ENCODE measurements at places on chromosomes 3 and 15.

DNA sequence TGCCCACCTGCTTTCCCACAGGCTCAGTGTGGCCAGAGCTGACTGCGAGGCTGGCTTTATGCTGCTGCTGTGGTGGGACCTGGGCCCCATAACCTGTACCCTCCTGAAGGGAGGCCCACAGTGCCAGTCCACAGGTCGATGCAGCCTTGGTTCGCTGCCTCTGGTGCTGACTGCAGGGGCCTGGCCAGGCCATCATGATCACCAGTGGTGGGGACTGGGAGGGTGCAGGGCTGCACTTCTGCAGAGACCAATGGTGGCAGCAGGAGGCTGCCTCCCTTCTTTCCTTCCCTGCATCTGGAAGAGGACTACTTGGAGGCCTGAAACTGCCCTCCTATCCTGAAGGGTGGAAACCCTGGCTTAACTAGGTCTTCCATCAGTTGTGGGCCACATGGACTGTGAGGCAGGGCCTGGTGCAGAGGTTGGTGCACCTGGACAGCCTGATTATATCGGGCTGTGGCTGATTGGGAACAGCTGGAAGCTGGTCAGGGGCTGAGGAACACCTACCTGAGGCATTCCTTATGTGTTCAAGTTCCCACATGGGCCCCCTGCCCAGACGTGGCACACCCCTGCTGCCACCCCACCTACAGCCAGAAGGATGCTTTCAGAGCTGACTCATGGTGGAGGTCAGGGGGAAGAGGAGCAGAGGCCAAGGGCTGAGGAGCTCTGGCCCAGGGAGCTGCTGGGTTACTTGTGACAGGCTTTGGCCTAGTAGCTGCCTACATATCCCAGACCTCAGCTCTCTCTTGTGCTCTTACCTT is 29.8 kb downstream of the POMGNT2 start:
- no peak for DNase-seq

DNA sequence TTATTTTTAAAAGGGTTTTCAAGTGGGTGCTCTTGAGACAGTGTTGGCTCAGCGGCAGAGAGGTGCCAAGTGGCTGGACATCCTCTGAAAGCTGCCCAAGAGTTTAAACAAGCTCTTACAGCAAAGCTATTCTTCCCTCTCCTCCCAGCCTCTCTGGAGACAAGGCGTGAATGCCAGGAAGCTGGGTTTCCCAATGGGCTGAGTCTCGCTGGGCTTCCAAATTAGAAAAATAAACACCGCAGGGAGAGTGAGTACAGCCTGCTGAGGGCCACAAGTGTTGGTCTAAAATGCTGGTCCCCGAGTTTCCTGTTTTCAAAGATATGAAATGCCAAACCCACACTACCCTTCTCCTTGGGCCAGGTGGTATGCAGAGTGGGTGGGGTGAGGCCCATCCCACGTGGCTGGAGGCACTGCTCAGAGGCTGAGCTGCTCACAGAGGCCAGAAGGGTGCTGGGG is 36.4 kb downstream of the ZDHHC3 start:
- DNase-seq: no peak

GRCh38 chr3:128279601-128279880 is 126.3 kb downstream of the EEFSEC start:
- DNase-seq: no peak

GRCh38 chr15:22903961-22904534 is 65.6 kb downstream of the NIPA2 start:
- DNase-seq: no peak

GRCh38 chr3:175591375-175591774 is 732.2 kb downstream of the NAALADL2 start:
- DNase-seq: no peak

DNA sequence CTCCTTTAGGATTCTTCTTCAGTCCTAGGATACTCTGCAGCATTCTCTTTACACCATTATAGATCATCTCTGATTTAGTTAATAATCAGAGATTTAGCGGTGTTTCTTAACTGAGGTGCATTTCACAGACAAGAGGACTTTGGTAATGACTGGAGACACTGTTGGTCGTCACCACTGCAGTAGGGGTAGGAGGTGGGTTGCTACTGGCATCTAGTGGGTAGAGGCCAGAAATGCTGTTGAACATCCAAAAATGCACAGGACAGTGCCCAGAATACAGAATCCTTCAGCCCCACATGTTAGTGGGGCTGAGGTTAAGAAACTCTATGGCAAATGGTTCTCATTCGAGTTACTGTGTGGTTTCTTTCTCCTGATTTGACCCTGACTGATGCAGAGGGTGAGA is 80.4 kb upstream of the LMCD1 start:
- DNase-seq: no peak

DNA sequence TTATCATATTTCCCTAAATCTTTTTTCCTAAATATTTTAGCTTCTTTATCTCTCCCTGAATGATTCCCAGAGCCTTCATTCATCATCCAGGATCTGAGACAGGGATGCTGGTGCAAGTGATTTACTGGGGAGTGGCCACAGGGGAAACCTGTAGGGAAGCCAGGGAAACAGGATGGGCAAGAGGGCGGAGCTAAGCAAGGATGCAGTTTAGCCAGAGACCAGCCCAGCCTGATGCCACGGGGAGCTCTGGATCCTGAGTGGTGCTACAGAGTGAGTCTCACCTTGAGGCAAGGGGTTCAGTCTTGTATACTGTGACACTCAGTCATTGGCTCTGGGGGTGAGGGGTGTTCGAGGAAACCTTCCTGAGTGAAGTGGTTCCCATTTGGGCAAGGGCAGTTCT is 39.7 kb upstream of the LRRFIP2 start:
- DNase-seq: no peak

- DNase-seq: no peak
These were observed 54.8 kb downstream of the CCDC54 start for GRCh38 chr3:107432013-107432515.

- no peak for DNase-seq
These were observed 140.0 kb downstream of the MEIS2 start for GRCh38 chr15:36960179-36960946.

DNA sequence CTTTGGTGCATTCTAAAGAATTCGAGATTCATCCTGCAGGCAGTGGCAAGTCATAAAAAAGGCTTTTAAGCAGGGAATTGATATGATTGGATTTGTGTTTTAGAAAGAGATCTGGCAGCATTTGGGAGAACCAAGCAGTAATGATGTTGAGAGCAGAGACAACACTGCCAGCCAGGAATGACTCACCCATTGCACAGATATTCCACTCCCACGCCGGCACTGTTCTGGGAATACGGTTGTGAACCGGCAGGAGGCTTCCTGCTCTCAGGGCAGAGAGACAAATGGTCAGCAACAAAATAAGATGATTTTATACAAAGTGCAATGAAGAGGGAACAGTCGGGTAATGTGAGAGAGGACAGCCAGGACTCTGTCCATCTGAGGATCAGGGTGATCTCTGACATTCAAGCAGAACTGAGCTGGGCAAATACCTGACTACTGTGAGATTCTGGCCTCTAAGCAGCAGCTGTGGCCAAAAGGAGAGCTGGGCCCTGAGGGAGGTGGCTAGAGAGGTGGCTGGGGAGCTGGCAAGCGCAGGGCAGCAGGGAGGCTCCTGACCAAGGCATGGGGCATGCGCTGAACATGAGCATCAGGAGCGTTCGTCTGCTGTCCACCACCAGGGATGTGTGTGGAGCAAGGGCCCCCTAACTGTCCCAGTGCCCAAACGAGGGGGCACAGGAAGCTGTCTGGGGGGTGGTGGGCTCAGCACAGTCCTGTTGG is 56.1 kb upstream of the PLXNA1 start:
- peak; percentile 44 for DNase-seq

- DNase-seq: no peak
These were observed 56.5 kb upstream of the SLC6A1 start for GRCh38 chr3:10935846-10936631.

DNA sequence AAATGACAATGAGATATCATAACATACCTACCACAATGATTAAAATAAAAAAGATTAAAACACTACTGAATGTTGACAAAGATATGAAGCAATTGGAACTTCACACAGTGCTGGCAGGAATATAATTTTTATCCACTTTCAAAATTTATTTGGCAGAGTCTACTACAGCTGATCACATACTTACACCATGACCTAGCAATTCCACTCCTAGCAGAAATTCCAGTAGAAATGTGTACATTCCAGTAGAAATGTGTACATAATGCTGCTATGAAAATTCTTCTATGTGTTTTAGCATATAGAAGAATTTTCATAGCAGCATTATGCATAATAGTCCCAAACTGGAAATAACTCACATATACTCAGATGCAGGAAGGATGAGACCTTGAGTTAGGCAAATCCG is 43.5 kb downstream of the IFT57 start:
- no peak for DNase-seq

Measured in right hindlimb (tissue), 1 donor.